Activated CD4-positive, alpha-beta T cell treated with anti-CD3 and anti-CD28 coated beads, Interleukin-2, amount 10 ng/mL, durations not matched to agents 7 days and 5 days (primary cell): ENCODE measurements at places on chromosomes 11 and 22. TPM values are rescaled to one million over a fixed set of nuclear protein-coding genes. Genes with fewer than 3 reads are reported as not detected.
A peak's percentile ranks its signal among the peaks of the same experiment; 100 is the strongest.

DNA sequence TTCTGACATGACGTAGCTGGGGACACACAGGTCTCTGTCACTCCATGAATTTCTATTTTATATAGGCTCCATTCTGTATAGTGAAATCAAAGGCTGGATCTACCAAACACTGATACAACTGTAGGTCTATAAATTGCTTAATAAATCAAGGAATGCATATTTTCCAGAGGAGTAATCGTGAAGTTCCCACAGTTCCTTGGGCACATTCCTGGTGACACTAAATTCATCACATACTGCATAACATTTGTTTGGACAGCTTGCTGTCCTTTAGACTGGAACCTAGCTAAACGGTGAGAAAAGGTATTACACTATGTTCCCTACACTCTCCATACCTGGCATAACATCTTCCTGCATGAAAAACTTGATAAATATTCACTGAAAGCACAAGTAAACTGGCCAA, 41.6 kb upstream of the UCP3 start:
- no peaks in the 10 kb centered on the region for H3K27me3 ChIP-seq
- no peak overlapping the region for H3K4me3 ChIP-seq
- no peak overlapping the region for H3K27ac ChIP-seq
- peaks cover 26% of the 10 kb centered on the region for H3K36me3 ChIP-seq

- no peaks in the 10 kb centered on the region for H3K36me3 ChIP-seq
- H3K27me3 ChIP-seq: peaks cover 2% of the 10 kb centered on the region
- peaks cover 9% of the 10 kb centered on the region for H3K4me1 ChIP-seq
- no peak for DNase-seq
These were observed 1181.6 kb downstream of the TBC1D22A start for GRCh38 chr22:47943729-47944700.

DNA sequence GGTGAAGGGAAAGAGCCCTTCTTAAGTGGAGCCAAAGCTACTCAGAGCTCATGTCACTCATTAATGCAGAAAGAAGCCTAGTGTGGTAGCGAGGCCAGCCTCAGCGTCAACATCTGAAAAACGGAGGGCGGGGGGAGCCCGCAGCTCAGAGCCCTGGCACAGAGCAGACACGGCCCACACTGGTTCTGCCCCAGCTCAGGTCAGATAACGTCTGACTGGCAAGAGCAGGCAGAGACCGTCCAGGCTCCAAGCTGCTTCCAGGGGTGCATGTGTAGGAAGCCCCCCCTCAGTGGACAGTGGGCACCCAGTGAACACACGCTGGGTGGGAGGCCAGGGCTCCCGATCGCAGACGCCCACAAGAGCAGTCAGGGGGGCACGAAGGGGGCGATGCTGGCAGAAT, 100.8 kb downstream of the SHANK2 start:
- H3K27me3 ChIP-seq: peaks cover 4% of the 10 kb centered on the region

DNA sequence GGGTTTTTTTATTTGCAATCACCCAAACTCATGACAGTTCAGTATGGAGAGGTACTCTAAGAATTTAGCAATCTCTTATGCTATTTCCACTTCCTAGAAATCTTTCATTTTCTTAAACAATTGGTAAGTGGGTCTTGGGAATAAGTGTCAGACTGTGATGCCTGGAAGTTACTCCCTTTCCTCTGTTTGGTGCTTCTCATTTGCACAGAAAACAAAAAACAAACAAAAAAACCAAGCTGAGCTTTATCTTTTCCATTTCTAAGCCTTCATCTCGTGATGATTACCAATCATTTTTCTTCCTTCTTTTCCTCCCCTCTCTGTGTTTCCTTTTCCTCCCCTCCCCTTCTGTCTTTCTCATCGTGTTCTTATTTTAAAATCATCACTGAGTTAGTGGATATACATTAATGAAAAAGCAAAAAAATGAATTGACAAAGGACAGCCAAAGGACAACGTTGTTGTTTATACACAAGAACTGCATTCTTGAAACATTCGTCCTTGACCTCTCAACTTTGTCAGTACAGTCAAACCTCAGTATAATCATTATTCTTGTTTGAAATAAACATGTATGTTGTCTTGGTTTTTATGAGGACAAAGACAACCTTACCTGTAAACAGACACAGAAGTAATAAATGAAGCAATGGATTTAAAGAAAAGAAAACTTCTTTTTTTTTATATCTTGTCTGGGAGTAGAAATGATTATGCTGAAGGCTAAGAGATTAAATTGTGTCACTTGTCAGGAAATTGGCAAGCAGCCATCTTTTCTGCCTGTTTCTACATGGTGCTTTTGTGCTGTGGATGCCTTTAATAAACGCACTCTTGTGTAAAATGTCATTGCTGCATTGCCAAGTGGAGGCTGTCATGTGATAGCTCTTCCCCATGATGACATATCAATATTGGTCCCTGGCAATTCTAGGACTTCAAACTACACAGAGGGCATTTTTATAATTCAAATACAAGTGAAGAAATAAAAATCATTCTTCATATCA, 803.2 kb upstream of the CCDC90B start:
- H3K27me3 ChIP-seq: no peaks in the 10 kb centered on the region
- no peak overlapping the region for H3K4me3 ChIP-seq
- no peaks in the 10 kb centered on the region for H3K36me3 ChIP-seq
- H3K27ac ChIP-seq: no peak overlapping the region
- DNase-seq: no peak

DNA sequence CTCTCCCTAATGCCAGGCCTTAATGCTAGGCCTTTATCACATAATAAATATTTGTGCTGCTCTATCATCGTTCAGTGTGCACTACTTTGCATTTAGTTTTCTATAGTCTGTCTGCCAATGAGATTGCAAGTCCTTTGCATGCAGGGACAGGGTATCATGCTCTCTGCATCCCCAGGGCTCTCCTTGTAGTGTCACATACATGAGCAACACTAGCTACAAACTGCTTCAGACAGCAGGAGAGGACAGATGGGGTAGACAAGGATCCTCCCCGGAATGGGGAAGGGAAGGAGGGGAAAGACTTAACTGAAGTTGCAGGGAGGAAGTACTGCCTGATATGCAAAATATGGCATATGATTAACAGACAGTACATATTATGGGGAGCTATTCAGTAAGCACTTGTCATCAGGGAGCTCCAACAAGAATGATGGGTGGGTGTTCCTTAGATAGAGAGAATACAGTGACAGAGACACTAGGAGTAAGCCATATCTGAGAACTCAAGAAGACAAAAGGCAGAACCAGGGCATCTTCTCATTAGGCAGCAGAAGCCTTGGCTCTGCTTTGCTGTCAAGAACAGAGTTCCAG, 42.8 kb downstream of the ZNF202 start:
- H3K27me3 ChIP-seq: peaks cover 19% of the 10 kb centered on the region
- no peaks in the 10 kb centered on the region for H3K36me3 ChIP-seq
- no peak overlapping the region for H3K27ac ChIP-seq
- H3K4me1 ChIP-seq: no peaks in the 10 kb centered on the region

DNA sequence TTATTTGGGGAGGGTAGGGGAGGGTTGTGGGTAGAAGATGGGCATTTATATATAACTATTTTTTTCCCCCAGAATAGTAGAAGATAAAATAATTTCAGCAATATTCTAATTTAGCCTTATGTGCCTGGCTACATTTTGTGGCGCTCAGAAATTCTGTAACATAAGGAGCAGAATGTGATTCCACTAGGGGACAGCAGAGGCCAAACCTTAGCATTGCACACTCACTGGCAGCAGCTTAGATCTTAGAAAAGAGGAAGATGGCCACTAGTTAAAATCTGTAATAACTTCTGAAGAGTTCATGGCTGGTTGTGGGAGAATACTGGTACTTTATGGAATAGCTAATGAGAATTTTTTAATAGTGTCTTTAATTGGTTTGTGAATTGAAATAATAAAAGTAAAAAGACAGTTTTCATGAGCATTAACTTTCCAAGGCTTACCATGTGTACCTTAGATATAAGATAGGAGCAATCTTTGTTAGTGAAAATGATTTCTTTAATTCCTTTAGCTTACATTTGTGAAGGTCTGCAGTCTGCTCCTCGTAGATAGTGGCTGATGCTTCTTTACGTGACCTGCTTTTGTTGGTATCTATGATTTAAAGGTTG, 33.1 kb downstream of the DDX10 start:
- H3K4me3 ChIP-seq: no peak overlapping the region
- no peaks in the 10 kb centered on the region for H3K4me1 ChIP-seq
- DNase-seq: peak; percentile 59
- H3K27me3 ChIP-seq: no peaks in the 10 kb centered on the region
- peaks cover 17% of the 10 kb centered on the region for H3K36me3 ChIP-seq

GRCh38 chr11:34907934-34908593, 8.1 kb downstream of the APIP start:
- H3K27me3 ChIP-seq: no peaks in the 10 kb centered on the region
- peaks cover 17% of the 10 kb centered on the region for H3K36me3 ChIP-seq
- H3K27ac ChIP-seq: no peak overlapping the region
- H3K4me1 ChIP-seq: no peaks in the 10 kb centered on the region

GRCh38 chr22:26535603-26535908, 23.3 kb upstream of the TFIP11 start:
- H3K4me1 ChIP-seq: peaks cover 6% of the 10 kb centered on the region
- H3K4me3 ChIP-seq: no peak overlapping the region
- peaks cover 21% of the 10 kb centered on the region for H3K36me3 ChIP-seq
- no peaks in the 10 kb centered on the region for H3K27me3 ChIP-seq

- DNase-seq: no peak
- peak overlapping the region; percentile 75 for H3K4me3 ChIP-seq
- H3K36me3 ChIP-seq: no peaks in the 10 kb centered on the region
- no peak overlapping the region for H3K27ac ChIP-seq
These were observed 453 bp downstream of the GAS2 start for GRCh38 chr11:22666688-22667439.

GRCh38 chr11:9265211-9266131, at the start of gene DENND5A:
Gene DENND5A (minus strand): TSS chr11:9265350. CDS start chr11:9265069, 281 bp downstream.
- peak within 1 kb of the TSS; percentile 91 for H3K27ac ChIP-seq
- peak within 1 kb of the TSS; percentile 88 for H3K4me3 ChIP-seq
- DNase-seq: peak; percentile 64
- peaks cover 23% of the 10 kb centered on the region for H3K27me3 ChIP-seq
- peaks cover 14% of the 10 kb centered on the region for H3K36me3 ChIP-seq
- H3K4me1 ChIP-seq: peaks cover 41% of the 10 kb centered on the region

DNA sequence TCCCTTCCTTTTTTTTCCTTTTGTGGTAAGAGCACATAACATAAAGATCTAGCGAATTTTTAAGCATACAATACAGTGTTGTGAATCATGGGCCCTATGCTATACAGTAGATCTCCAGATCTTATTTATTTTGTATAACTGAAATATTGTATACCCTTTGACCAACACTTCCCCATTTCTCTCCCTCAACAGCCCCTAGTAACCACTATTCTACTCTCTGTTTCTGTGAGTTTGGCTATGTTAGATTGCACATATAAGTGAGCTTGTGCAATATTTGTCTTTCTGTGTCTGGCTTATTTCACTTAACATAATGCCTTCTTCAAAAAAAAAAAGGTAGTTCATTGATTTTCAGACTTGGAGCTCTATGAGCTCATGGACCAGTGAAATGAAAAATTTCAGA, 180.5 kb downstream of the C11orf91 start:
- H3K4me1 ChIP-seq: no peaks in the 10 kb centered on the region
- no peak overlapping the region for H3K4me3 ChIP-seq
- no peak overlapping the region for H3K27ac ChIP-seq
- peaks cover 16% of the 10 kb centered on the region for H3K27me3 ChIP-seq
- no peaks in the 10 kb centered on the region for H3K36me3 ChIP-seq

GRCh38 chr22:45308391-45308956, 1.3 kb upstream of the FAM118A start:
- peak overlapping the region; percentile 95 for H3K27ac ChIP-seq
- peak overlapping the region; percentile 81 for H3K4me3 ChIP-seq
- DNase-seq: no peak

Gene AASDHPPT
- total RNA-seq: 30.5 TPM

Gene LRRC56
- total RNA-seq: 2.1 TPM

Gene OR56A1
- total RNA-seq: not detected

Gene H19
- total RNA-seq: not detected

Gene OR52E8
- total RNA-seq: not detected

Gene TUB
- 0.08 TPM for total RNA-seq

Gene PGA4
- total RNA-seq: not detected

Gene NCR3LG1
- 0.42 TPM for total RNA-seq
